HT1080 (cell line): ENCODE measurements at places on chromosomes 3 and 15.

DNA sequence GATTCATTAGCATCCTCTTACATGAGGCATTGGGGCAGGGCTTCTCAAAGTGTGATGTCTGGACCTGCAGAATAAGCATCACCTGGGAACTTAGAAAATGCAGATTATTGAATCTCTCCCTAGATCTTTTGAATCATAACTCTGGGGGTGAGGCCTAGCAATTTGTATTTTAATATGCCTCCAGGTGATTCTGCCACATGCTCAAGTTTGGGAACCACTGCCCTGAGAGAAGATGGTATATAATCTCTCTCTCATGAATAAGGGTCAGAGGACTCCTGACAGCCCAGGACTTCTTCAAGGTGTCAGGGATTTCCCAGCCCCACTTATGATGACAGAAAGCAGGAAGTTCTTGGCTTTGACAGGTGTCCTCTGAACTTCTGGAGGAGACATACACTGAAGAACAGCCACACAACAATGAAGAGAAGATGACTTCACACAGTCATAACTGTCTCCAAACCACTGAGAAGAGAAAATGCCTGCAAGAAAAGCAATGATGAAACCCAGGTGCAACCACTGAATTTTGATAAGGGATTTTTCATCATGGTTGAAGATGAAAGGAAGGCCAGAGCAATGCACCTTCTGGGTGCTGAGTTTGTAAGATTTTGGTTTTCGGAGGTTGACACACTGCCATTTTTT is 211.9 kb upstream of the MRPL3 start:
- no peak for DNase-seq

- peak; percentile 63 for DNase-seq
These were observed 1.3 kb upstream of the LRRC58 start for GRCh38 chr3:120350401-120350941.

DNA sequence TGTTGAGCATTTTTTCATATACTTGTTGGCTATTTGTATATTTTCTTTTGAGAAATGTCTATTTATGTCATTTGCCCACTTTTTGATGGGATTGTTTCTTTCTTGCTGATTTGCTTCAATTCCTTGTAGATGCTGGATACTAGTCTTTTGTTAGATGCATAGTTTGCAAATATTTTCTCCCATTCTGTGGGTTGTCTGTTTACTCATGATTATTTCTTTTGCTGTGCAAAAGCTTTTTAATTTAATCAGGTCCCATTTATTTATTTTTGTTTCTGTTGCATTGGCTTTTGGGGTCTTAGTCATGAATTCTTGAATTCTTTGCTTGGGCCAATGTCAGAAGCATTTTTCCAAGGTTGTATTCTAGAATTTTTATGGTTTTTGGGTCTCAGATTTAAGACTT is 251.7 kb downstream of the WNT5A start:
- DNase-seq: no peak

DNA sequence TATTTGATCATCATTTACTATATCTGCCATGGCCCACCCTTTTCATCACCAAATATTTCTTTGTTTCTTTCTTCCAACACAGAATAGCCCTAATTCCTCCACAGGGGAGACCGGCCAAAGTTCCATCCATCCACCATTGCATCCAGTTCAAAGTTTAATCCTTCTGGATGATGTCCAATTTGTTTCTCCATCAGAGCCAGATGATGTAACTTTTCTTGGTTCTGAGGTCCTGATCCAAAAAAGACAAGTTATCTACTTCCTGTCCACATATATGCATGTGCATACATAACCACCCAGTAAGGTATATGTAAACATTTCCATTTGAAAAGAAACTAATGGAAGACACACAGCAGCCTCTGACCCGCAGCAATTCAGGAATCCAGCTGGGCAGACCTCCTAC is 237.3 kb downstream of the SHOX2 start:
- DNase-seq: no peak

- DNase-seq: no peak
These were observed 67.6 kb upstream of the NTRK3 start for GRCh38 chr15:88323976-88324740.

GRCh38 chr15:32849769-32850668 is 132.2 kb downstream of the GREM1 start:
- DNase-seq: peak; percentile 97

- no peak for DNase-seq
These were observed 28.2 kb downstream of the C3orf62 start for GRCh38 chr3:49248840-49249227.

GRCh38 chr3:138222131-138222941 is 35.2 kb downstream of the ARMC8 start:
- no peak for DNase-seq
